Natural killer cell treated with Interleukin-12 subunit alpha and Interleukin-12 subunit beta and Interleukin-15 and Interleukin-18, amount 100 ng/mL, for 72 hours (primary cell): ENCODE measurements at places on chromosomes 7 and 10. TPM values are rescaled to one million over a fixed set of nuclear protein-coding genes. Genes with fewer than 3 reads are reported as not detected.

The PHYH gene
- total RNA-seq: 4.4 TPM

GRCh38 chr10:31062856-31063255 lies 31.2 kb upstream of the ZNF438 start:
- DNase-seq: no peak

DNA sequence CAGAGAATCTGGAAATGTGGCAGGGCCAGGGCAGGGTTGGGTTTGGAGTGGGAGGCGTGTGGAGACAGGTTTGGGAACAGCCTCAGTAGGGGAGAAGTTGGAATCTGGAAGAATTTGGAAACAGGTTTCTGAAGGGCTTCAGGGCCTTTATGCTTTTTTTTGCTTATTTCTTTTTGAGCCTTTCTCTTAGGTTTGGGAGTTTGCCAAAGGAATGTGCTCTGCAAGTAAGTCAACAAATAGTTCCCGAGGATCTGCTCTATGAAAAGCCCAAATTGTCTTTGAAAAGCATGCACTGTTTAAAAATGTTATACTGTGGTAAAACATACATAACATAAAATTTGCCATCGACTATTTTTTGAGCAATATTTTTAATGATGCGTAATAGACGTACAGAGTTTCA lies 86.7 kb upstream of the ADRB1 start:
- DNase-seq: no peak

- no peak for DNase-seq
Measured at GRCh38 chr7:80711531-80711930, 73.1 kb downstream of the CD36 start.

The OR2A5 gene
- not detected for total RNA-seq

DNA sequence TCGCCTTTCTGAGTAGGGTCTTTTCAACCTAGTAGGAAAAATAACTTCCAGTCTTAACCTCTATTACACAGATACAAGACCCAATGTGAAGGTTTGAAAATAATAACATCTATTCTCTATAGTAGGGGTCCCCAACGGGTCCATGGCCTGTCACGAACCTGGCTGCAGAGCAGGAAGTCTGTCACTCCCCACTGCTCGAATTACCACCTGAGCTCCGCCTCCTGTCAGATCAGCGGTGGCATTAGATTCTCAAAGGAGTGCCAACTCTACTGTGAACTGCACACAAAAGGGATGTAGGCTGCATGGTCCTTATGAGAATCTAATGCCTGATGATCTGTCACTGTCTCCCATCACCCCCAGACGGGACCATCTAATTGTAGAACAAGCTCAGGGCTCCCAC lies 7.4 kb downstream of the YWHAG start:
- DNase-seq: no peak

- no peak for DNase-seq
Measured at GRCh38 chr7:22469371-22470143, 30.4 kb downstream of the STEAP1B start.

The ABCC2 gene
- 3.4 TPM for total RNA-seq

The KEL gene
- total RNA-seq: not detected

The CALHM1 gene
- not detected for total RNA-seq

The GNG11 gene
- total RNA-seq: not detected

The TAS2R5 gene
- 0.83 TPM for total RNA-seq

DNA sequence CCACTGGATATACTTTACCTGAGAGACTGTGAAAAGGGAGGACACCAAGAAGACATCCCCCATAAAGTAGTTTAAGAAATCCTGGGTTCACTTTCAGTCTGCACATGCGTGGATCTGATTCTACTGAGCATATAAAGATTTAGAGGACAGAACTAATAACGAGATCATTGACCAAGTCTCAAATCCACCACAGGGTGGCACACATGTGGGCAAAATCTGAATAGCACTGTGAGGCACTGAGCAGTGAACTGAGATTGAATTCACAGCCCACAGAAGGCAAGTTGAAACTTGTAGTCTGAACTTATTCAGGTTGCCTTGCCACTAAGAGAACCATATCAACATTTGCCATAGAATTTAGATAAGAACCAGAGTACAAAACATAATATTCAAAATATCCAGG lies 818.6 kb downstream of the GRID1 start:
- no peak for DNase-seq

- no peak for DNase-seq
Measured at GRCh38 chr7:138690495-138690894, 10.7 kb downstream of the SVOPL start.
